ENCODE measurements at places on chromosomes 2 and 18.
A peak's percentile ranks its signal among the peaks of the same experiment; 100 is the strongest.

DNA sequence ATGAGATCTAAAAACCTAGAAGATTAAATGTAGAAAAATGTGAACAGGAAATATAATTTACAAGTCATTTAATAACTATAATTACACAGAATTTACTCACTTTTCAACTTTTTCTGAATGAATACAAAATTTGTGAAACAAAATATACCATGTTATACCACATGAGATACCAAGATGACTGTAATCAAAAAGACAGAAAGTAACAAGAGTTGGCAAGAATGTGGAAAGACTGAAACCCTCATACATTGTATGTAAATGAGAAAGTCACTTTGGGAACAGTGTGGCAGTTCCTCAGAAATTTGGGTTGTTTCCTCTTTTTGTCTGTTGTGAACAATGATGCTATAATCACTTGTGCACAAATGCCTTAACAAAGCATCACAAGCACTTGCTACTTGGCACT, 145.4 kb upstream of the ZNF804A start:
- no peak for DNase-seq

DNA sequence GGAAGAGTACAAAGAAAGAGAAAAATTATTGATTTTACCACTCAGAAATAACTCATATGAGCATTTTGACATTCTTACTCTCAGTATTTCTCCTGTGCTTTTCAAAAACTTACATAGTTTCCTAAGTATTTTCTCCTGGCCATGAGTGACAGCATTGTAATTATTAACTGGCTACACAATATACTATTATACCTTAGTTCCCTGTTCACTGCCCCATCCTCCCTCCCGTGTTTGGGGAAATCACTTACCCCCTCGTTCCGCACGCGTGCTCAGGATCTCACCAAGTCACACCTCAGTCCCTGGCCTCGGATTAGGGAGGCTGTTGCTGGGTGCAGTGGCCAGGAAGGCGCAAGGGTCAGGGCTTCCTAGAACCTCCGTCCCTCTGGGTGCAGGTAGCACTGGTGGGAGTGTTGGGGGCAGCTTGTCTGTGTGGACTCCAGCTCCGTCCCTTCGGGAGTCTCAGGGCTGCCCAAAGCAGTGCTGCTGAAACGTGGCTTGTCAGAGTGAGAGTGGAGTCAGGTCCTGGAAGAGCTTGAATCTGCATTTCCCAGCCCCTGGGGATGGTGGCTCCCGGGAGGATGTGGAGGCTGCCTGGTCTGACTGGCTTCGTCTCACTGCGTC, 23.2 kb downstream of the ATG4B start:
- DNase-seq: no peak

DNA sequence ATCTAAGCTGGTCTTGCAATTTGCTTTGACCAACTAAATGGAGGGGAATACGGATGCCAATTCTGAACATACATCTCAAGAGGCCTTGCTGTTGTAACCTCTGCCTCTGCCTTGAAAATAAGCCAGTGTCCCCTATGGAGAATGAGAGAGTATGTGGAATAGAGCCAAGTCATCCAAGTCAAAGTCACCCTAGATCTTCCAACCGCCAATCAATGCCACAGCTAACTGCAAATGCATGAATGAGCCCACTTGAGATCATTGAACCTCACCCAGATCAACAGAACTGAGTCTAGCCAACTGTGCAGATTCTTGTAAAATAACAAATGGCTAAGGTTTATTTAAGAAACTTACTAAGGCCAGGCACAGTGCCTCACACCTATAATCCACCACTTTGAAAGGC, 139.8 kb upstream of the TANK start:
- DNase-seq: no peak

GRCh38 chr18:36688020-36688965, 140.5 kb downstream of the TPGS2 start:
- DNase-seq: peak; percentile 11

DNA sequence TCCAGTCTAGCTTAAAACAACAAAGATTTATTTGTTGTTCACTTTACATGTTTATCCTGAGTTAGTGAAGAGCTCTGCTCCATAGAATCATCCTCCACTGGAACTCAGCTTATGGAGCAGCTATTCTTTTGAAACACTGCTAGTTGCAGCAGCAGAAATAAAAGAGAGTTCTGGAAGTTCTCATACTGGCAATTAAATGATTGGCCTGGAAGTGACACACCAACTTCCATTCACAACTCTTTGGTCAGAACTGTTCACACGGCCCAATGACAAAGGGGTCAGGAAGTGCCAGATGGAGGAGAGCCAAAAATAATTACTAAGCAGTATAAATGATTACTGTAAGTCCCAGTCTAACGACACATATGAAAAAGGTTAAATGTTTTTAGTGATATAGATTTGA, 39.1 kb downstream of the FBXO11 start:
- no peak for DNase-seq

GRCh38 chr2:7073901-7074300, 156.7 kb downstream of the RNF144A start:
- no peak for DNase-seq

GRCh38 chr18:50494569-50494968, 65.3 kb upstream of the MAPK4 start:
- no peak for DNase-seq

DNA sequence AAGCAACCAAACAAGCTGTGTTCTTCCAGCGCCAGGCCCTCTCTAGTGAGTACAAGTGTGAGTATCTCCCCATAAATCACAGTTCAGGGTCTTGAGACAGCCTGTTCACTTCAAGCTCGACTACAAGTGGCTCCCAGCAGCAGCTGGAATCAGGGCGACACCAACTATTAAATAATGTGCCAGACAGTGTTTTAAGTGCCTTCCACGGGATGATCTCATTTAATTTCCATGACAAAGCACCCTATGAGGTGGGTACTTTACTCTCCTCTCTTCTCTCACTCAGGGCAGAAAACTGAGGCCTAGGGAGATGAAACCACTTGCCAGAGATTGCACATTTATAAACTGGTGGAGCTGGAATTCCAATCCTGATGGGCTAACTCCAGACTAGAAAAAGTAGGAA, 2.6 kb upstream of the FAM136A start:
- DNase-seq: no peak

- DNase-seq: peak; percentile 11
Measured at GRCh38 chr18:44733069-44733753, 52.5 kb downstream of the SETBP1 start.

DNA sequence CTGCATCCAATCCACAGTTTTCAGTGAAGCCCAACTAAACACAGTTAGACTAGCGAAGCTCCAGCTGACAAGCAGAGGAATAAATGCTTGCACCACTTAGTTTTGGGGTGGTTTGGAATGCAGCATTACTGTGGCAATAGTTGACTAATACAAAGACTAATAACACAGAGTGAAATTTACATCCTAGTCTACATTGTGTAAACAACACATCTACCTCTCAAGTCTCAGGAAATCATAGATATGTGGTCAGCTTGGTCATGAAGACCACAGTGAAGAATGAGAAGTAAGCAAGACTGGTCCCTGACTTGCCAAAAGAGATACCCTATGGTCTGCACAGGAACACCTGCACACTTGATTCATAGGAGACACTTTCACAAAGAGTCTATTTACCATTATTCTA, 155.1 kb upstream of the TANK start:
- no peak for DNase-seq

GRCh38 chr2:235698491-235698890, 204.6 kb downstream of the AGAP1 start:
- DNase-seq: no peak

GRCh38 chr2:113703386-113704299, 52.8 kb downstream of the SLC35F5 start:
- no peak for DNase-seq

GRCh38 chr18:10689236-10690034, 163.6 kb downstream of the NAPG start:
- DNase-seq: no peak

GRCh38 chr2:234136461-234136860, 86.0 kb downstream of the SPP2 start:
- DNase-seq: no peak

DNA sequence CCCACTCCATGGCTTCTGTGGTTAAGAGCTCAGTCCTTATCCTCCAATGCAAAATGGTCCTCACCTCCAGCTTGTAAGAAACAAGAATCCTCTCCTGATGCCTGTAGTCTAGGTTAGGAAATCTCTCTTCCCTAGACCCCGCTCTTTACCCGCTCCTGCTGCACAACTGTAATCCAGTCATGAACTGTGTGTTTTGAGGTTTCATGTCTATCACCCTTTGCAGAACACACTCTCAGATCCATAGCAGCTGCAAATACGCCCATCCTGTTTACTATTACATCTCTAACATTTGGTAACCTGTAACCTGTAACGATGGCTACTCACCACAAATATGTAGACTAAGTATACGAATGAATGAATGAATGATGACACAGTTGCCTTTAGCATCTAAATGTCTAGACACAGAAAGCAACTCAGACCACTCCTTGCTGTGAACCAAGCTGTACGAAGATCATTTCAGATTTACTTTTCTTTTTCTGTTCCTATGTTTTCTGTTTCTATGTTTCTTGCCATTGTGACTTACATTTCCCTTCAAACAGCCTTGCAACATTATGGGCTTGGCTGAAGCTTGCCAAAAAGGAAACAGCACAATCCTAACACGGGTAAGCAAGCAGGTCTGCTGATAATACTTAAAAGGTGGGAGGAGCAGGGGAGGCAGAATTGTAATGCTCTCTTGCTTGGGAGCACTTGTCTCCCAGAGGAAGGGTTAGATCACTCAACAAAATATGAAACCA, 53.7 kb downstream of the EPHA4 start:
- DNase-seq: no peak

DNA sequence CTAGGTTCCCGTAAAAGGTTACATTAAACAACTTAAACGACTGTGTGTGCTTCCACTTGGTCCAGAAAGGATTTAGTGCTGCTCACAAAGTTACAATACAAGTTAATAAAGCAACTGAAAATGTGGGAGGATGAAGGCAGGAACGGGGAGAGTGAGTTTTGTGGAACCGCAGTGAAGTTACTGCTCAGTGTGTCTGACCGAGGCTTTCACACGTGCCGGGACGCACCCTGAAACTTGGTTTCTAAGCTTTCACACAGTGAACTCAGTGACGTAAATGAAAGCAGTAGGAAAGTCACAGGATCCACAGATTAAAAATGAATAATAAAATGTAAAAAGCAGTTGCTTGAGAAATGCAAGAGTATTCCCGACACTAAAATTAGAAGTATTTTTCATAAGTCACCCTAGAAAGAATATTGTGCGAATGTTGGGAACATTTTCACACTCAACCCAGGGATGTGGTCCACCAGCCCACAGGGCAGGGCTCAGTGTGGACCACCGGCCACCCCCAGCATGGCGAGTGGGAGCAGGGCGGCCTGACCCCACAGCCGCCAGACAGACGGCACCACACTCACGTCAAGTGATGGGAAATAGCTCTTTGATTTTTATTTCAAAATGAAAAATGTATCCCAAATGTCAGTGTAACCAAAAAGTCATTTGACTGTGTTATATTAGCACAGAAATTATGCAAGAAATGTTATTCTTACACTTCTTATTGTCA, 32.6 kb upstream of the CHMP1B start:
- no peak for DNase-seq

GRCh38 chr18:68177807-68178702, 536.9 kb downstream of the TMX3 start:
- no peak for DNase-seq

DNA sequence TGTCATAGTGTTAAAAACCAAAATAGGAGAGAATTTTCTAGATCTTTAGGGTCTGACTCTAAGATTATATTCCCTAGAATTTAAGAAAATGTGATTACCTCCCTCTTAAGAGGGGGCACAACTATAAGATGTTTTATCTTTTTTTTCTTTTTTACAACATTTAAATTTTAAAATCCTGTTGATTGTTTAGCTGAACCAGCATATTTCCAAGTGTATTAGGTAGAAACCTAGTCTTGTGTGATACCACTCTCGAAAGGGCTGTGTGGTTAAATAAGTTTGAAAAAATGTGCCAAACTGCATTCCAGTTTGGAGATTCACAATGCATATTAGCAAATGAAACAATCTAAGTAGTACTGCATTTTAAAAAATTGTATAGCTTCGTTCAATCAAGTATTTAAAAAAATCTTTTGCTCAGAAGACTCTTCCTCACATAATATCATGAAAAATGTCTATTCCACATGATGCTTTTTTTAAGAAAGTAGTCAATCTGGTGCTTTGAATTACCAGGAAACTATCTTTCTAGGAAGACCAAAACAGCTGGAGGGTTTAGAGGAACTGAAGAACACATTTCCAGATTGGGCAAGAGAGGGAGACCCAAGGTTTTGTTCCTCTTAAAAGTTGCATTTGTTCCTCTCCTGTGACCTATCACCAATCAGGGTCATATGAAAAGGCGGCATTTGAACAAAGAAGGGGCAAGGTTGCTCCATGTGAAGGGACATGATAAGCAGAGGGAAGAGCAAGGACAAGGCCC, 98.8 kb downstream of the DPP4 start:
- DNase-seq: no peak

- no peak for DNase-seq
Measured at GRCh38 chr2:136769871-136770270, 4.5 kb downstream of the THSD7B start.

GRCh38 chr2:193348055-193348454, 1153.3 kb upstream of the TMEFF2 start:
- no peak for DNase-seq

DNA sequence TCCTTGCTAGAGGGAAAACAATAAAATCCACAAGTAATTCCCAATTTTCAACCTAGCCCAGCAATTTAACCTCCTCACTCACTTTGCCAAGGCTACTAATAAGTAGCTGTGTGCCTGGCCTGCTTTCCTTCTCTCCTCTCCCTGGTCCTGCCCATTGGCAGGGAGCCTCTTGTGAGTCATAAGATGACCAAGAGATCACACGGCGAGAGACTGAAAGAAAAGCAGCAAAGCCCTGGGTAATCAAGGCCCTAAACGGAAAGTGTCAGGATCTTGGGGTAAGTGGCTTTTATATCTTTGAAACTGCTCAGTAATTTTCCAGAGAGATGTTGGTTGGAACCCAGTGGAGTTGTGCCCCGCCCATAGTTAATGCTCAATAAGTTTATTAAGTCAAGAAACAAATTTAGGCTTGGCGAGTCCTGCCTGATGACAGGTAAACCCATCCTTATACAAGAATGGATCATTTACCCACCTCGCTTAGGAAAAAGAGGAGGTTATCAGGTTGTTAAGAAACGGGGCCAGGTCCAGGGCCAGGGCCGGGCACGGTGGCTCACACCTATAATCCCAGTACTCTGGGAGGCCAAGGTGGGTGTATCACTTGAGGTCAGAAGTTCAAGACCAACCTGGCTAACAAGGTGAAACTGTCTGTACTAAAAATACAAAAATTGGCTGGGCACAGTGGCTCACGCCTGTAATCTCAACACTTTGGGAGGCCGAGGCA, 10.0 kb upstream of the ADAM17 start:
- DNase-seq: no peak

GRCh38 chr2:204049635-204050034, 113.1 kb downstream of the ICOS start:
- no peak for DNase-seq

GRCh38 chr2:38653715-38654527, 12.0 kb upstream of the GALM start:
- no peak for DNase-seq

GRCh38 chr2:53033411-53033810, 734.2 kb upstream of the CHAC2 start:
- no peak for DNase-seq

- no peak for DNase-seq
Measured at GRCh38 chr2:209685963-209686362, 85.7 kb upstream of the UNC80 start.

All from amygdala (tissue), 56 donors.